ENCODE measurements at places on chromosomes 11 and 22. TPM values are rescaled to one million over a fixed set of nuclear protein-coding genes. Genes with fewer than 3 reads are reported as not detected.

SAA4 gene
- total RNA-seq, result not detected

- no peak for DNase-seq
Measured at GRCh38 chr11:45856044-45856468, 8.8 kb downstream of the CRY2 start.

PHF21B gene
- 2.1 TPM for total RNA-seq

- no peak for DNase-seq
Measured at GRCh38 chr11:16953663-16954062, 60.6 kb downstream of the PLEKHA7 start.

DNA sequence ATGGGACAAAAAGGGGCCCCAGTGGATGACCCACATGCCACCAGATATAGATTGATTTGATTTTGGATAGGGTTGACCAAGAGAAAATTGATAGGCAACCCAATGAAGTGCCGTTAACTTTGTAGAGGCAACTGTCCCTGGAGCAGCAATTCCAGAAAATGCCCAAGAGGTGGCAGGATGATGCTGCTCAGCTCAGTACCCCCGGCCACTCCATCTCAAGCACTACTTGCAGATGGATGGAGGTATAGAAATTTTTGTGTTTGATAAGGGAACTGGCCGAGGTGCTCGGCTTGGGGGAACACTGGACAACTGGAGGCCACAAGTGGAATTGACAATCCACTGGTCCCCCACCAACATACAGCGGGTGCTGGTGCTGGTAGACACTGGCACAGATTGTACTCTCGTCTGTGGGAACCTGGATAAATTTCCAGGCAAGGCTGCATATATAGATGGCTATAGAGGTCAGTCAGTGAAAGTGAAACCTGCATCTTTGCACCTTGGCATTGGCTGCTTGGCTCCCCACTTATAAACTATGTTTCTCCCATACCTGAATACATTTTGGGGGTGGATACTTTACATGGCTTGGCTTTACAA lies 86.3 kb downstream of the CCDC83 start:
- DNase-seq, result no peak

C11orf42 gene
- total RNA-seq, result not detected

- no peak for DNase-seq
Measured at GRCh38 chr11:91625495-91625894, 599.1 kb upstream of the FAT3 start.

DNA sequence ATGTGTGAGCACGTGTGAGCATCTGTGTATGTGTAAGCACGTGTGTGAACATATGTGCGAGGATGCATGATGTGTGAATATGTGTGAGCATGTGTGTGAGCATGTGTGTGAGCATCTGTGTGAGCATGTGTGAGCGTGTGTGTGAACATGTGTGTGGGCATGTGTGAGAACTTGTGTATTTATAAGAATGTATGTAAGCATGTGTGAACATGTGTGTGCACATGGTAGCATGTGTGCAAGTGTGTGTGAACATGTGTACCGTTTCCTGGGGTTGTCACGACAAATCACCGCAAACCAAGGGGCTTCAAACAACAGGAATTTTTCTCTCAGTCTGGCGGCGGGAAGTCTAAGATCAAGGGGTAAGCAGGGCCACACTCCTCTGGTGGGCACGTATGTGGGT lies 238.3 kb downstream of the CTTN start:
- no peak for DNase-seq

DNA sequence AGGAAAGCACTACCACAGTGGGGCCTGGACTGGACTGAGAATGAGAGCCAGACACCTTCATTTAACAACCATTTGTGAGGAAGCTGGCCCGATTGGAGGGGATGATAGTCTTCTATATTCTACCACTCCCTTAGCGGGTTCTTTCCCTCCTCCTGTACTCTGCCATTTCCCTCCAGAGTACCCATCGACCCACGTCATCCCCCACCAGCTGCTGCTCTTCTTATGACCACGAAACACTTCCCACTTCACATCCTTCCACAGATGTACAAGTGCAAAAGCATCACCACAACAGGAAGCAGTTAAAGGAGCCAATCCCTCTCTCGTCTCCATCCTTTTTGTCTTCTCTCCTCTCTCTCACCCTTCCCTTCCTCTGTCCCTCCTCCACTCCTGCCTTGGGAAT lies 18.0 kb upstream of the UBASH3B start:
- DNase-seq, result no peak

DNA sequence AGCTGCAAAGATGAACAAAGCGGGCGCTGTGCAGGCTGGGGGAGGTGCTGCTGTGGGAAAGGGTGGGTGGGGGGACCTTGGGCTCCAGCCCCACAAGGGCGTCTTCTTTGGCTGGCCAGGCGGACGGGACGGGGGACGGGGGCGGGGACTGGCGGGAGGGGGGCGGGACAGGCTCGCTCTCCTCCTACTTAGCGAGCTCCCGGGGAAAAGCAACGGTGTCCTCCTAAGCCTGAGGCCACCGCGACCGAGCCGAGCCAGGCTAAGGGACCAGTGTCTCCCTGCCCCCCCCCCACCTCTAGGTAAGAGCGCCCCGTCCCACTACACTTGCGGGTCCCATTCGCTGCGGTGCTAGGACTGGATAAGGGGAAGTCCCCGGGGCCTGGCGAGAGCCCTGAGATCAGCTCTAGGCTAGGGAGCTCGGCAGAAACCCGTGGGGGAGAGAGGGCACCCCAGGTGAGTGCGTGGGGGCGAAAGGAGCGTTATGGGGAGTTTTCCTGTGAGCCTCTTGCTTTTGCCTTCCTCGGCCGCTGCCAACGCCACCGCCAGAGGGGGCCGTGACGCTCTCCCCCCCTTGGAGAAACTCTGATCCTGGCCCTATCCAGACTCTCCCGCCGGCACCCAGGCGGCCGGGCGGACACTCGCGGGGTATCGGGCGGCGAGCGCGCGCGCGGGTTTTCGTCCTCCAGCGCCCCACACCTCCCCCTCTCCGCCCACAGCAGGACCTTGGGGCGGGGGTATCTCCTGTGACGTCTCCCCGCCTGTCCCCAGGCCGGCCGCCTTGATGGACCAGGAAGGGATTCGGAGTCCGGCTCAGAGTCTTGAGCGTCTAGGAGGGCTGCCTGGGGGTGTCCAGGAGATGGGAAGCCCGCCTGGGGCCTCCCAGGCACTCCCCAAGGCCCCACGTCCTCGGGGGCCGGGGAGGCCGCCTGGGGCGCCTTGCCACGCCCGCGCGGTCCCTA lies at the start of gene PHLDB1:
PHLDB1 (plus strand) TSS at position 215 of the 959 bp plus-strand sequence. CDS start 6,222 bp downstream, outside the sequence.
- no peak for DNase-seq

GRCh38 chr11:120231963-120232362 lies 8.0 kb upstream of the POU2F3 start:
- DNase-seq, result no peak

DNA sequence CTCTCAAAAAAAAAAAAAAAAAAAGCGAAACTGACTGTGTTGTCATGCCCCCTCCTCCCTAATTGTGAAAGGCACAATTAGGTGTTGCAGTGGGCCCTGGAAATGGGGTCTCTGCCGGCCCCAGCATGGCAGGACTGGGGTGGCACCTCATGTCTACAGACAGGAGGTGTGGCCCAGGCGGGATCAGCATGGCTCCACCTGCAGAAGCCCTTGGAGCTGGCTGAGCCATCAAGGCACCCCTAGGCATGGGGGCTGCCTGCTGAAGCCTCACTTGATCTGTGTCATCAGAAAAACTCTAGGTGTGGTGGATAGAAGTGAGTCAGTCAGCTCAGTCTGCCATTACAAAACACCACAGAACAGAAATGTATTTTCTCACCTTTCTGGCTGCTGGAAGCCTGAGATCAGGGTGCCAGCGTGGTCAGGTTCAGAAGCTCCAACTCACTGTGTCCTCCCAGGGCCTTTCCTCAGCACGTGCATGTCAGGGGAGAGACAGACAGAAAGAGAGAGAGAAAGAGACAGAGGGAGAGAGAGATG lies 10.1 kb upstream of the B4GALNT4 start:
- no peak for DNase-seq

GRCh38 chr11:111910676-111911562 lies 651 bp downstream of the CRYAB start:
- no peak for DNase-seq

DNA sequence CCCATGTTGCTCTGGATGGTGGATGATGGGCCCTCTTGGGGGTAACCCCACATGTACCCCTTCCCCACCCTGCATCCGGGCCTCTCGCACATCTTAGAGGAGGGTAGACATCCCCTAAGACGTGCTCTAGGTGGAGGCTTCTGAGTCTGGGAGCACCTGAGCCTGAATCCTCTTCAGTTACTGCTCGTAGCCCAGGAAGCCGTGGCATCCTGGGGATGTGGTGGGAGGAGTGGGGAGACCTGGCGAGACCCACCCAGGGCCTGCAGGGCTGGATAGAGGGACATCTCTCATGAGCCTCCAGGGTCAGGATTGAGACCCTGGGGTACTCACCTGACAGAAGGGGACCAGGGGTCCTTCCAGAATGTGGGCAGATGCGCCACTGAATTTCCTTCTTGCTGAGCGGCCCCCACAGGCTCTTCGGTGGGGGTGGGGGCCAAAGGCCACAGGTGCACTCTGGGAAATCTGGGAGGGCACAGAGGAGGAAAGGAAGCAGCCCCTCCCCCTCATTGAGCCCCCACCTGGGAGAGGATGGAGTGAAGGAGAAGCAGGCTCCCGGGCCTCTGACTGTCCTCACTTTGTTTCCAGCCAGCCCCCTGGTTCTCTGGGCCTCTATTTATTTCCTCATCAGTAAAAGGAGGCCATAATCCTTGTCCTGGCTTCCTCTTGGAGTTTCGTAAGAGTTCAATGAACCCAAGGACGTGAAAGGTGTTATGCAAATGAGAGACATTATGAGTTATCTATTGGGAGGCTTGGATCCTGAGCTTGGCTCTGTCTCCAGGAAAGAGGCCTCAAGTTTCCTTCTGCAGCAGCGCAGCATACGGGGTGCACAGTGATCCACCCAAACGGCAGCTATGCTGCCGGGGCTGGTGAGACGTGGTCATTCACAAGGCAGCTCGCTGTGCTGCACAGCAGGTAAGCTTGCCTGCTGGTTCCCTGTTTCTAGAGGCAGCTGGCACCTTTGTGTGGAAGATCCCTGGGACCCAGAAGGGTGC lies 31.2 kb downstream of the KCNJ4 start:
- DNase-seq, result no peak

SEPTIN3 gene
- total RNA-seq, result 3.7 TPM

GRCh38 chr22:42346722-42347121 lies 76.3 kb upstream of the TCF20 start:
- DNase-seq, result no peak

- no peak for DNase-seq
Measured at GRCh38 chr22:30305906-30306626, 16.8 kb upstream of the CASTOR1 start.

BTG4 gene
- total RNA-seq, result not detected

MS4A8 gene
- 2.8 TPM for total RNA-seq

FAM76B gene
- 17.1 TPM for total RNA-seq

GRCh38 chr22:29316141-29316828 lies 788 bp upstream of the RASL10A start:
- DNase-seq, result no peak

- DNase-seq, result no peak
Measured at GRCh38 chr11:91243051-91243450, 981.6 kb upstream of the FAT3 start.

CASTOR1 gene
- 11.4 TPM for total RNA-seq

- DNase-seq, result peak; percentile 24
Measured at GRCh38 chr11:8287703-8288102, 24.0 kb upstream of the LMO1 start.

TRIM49D1 gene
- total RNA-seq, result not detected

E2F8 gene
- 12.2 TPM for total RNA-seq

GRCh38 chr11:88810420-88811097 lies 255.2 kb downstream of the GRM5 start:
- DNase-seq, result no peak

CHRM4 gene
- total RNA-seq, result 0.98 TPM

DNA sequence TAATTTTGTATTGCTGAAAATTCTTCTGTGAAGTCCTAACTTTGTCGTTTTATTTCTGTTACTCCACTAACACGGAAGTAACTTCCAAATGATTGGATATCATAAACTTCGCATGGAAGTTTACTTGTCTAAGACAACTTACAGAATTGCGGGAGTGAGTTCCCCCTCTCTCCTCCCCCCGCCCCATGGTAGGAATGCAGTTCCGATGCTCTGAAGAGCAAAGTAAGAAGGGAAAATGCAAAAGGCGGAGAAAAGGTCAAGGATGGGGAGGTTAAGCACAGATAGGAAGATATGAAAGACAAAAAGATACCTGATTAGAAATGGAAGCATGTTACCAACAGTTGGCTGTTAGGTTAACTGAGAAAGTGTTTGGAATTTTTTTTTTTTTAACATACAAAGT lies 1.3 kb downstream of the EIF3M start:
- DNase-seq, result no peak

DNA sequence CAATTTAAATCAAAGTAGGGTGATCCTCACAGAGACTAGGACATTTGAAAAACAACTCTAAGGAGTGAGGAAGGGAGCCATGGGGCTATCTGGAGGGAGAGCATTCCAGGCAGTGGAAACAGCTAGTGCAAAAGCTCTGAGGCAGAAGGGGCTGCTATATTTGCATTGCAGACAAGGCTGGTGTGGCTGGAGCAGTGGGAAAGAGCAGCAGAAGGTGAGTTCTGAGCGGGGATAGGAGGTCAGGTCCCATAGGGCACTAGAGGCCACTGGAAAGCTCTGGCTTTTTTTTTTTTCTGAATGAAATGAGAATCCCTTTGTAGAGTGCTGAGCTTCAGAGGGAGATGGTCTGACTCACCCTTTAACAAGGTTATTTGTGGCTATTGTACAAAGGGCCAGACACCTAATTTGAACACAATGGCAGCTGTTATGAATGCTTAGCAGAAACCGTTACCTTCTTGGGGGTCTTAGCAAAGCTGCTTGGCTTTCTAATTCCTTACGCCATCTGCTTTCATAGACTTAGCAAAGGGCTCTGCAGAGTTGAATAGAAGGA lies 291.6 kb downstream of the BUD13 start:
- no peak for DNase-seq

GRCh38 chr11:79078999-79079398 lies 361.8 kb downstream of the TENM4 start:
- no peak for DNase-seq

DNA sequence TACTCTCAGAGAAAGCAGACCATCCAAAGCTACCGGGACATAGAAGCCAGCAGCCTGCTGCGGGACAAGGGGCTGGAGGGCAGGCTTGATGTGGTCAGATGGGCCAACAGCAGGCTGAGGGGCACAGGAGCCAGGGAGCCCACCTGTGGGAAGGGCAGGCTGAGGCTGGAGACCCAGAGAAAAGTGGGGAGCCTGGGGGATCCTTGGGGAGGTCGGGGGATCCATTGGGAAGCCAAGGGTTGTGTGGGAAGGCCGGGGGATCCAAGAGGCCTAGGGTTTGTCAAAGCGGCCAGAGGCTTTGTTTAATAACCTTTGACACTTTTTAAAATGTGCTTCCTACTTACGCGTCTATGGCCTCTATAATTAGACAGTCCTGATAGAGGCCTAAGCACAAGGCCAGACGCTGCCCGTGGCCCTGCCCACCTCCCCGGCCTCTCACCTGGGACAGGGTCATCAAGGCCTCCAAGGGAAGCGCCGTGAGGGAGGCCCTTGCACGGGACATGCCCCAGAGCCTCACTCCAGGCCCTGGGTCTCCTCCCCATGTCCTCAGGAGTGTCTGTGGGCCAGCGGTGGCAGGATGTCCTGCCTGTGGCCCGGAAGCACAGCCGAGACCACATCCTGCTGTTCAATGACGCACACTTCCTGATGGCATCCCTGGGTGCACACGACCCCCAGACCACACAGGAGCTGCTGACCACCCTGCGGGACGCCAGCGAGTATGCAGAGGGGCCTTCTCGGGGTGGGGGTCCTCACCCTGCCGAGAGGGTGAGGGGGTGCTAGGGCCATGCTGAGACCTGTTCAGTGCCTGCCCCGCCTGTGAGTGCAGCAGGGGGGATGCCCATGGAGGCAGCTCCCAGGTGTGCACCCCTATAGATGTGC lies 8.6 kb upstream of the GTSE1 start:
- DNase-seq, result no peak

- DNase-seq, result no peak
Measured at GRCh38 chr11:66883016-66883965, 26.4 kb downstream of the LRFN4 start.

- DNase-seq, result no peak
Measured at GRCh38 chr22:24137595-24137994, 43.7 kb upstream of the SUSD2 start.
